HS-27A (cell line): ENCODE measurements at places on chromosomes 4 and X.
A peak's percentile ranks its signal among the peaks of the same experiment; 100 is the strongest.

DNA sequence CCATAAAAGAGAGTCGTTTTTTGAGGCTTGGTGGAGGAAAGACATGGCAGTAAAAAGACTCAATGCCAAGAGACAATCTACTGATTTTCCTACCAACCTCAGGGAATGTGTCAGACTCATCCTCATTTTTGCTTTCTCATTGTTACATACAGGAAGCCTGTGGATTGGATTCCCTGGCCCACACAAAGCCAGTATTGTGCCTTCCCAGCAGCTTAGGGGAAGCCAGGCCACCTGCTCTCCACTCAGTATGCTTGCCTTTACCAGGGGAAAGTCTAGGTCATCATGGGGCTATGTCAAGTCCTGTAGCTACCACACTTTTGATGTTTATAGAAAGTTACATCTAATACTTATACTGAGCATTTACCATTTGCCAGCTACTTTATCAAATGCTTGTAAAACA lies 11.0 kb downstream of the BMX start:
- DNase-seq: no peak

GRCh38 chrX:124406294-124407014 lies 60.1 kb downstream of the SH2D1A start:
- DNase-seq: peak; percentile 17

- DNase-seq: no peak
Observed at GRCh38 chr4:110306303-110306702, 107.9 kb upstream of the ELOVL6 start.

DNA sequence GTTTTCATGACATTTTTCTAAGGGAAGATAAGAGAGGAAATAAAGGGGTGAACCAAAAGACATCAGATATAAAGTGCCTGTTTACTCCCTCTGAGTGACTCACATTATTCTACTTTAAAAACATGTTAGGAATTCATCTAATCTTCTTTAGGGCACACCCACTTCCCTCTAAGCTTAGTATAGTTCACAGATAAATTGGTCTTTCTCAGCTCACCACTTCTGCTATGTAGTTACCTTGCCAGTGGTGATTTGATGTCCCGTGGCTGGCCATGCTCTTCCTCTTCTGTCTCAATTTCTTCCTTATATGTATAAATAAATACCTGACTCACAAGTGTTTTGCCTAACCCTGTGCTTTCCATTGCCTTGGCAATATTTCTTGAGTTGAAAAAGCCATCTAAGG lies 96.8 kb downstream of the PDLIM5 start:
- no peak for DNase-seq

- no peak for DNase-seq
Observed at GRCh38 chr4:38210396-38211114, 250.4 kb downstream of the PTTG2 start.

GRCh38 chr4:104524591-104524990 lies 29.9 kb upstream of the CXXC4 start:
- DNase-seq: no peak

DNA sequence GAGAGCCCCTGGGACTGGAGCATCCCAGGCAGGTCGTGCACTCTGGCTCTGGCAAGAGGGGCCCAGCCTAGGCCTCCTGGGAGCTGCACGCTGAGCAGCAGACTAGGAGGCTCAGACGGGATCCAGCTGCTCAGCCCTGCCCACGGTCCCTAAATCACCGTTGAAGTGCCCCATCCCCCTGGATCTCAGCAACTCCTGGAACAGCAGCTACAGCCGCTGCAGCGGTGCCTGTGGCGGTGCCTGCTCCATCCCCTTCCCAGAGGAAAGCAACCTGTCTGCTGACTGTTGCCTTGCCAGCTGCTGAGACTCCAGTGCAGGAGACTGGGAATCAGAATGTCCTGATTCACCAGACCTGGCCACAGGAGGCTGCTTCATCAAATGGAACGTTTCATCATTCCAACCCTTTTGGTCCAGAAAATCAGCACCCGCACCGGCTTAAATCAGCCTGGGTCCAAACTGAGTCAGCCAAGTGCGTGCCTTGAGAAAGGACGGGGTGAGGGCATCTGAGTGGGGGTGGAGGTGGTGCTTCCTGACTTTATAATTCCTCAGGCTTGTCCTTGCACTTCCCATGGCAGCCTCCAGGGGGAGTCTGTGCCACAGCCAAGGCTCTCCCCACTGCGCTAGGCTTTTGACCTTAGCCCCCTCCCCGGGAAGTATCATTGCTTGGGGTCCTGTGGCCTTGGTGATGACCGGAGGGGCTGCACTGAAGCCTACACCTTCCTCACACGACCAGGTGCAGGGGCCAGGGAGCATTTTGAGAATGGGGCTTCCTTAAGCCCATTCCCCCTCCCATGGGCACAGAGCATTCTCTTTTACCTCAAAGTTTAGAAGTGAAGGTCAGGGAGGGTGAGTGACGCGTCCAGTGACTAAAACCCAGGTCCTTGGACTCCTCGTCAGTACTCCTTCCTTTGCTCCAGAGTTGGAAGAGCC lies 6.5 kb downstream of the ZNF185 start:
- no peak for DNase-seq

DNA sequence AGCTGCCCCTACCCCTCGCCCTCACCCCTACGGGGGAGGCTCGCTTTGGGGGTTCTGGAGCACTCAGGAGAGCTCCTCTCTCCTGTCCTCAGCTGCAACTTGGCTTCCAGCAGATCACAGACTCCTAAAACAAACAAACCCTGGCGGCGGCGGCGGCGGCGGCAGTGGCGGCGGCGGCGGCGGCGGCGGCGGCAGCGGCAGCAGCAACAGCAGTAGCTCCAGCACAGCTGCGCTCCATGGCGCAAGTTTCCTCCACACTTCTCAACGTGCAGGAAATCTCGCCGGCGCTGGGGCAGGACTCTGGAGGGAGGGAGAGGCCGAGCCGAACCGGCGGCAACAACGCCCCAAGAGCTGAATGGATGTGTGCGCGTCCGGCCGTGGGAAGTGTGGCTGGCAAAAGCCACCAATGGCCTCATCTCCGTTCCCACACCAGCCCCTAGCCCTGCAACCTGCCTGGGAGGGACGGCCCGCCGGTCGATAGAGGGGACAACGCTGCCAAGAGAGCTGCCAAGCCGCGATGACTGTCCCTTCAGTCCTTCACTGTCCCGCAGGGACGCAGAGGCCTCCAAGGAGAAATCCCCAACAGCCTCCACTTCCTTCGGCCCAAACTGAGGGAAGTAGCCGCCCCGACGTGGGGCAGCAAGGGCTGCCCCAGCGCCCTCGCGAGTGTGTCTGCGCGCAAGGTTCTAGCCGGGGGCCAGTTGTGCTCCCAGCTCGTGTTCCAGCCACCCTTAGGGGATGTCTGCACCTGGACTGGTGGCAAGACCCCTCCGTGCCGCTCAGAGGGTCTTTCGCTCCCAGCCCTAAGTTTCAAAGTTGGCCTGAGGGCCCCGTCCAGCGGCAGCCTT lies 775 bp downstream of the SHROOM4 start:
- DNase-seq: no peak

DNA sequence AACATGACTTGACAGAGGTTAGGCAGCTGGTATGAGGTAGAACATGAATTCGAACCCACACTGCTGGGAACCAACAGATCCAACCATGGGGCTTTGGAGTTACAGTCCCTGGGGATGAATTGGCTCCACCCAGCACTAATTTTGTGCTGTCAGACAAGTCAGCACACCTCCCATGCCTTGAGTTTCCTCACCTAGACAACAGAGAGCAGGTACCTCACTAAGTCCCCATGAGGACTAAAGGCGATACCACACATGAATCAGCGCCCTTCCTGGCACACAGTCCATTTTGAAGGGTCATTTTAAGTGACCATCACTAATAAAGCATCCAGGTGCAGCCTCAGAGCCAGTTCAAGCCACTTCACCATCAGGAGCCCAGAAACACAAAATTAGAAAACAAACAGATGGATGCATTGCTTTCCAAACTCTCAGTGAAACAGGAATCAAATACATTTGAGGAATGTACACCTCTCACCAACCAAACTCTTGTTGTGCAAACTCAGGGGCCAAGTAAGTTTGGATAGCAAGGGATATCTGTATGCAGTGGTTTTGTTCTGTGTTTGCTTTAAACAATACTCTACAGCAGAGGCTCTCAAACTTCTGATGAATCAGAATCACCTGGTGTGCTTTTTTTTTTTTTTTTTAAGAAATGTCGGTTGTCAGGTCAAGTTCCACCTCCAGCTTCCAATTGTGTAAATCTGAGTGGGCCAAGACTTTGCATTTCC lies 10.1 kb downstream of the IDS start:
- DNase-seq: no peak

DNA sequence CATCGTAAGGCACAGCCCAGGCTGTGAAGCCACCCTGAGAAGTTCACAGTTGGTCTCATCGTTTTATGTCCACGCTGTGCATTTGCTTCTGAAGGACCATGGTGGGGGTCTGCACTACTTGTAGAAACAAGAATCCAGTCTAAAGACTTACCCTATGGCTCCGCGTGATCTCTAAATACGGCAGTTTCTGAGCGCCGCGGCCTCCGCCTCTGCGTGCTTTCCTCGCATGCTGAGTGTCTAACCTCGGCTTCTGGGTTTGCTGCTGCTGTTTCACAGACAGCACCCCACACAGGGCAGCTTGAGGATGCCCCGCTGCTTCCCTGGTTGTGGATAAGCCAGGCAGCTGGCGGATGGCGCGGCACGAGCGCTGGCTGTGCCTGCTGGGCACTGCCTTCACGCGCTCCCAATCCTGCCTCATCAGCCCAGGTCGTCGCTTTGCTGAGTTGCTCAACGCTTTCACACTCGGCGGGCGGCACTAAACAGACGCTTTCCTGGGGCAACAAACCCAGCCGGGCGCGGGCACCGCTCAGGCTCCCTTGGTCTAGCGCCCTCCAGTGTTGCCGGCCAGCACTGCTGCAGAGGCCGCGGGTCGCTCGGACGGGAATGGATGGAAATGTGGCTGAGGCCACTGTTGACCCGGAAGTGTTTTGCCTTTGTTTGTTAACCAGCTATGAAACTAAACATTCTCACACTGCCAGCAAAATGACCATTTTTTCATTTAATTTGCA lies 39.2 kb downstream of the FGFRL1 start:
- DNase-seq: no peak

- DNase-seq: no peak
Observed at GRCh38 chrX:48493890-48494364, 14.9 kb upstream of the PORCN start.

- no peak for DNase-seq
Observed at GRCh38 chr4:93852680-93853079, 24.1 kb downstream of the ATOH1 start.

GRCh38 chr4:169249214-169249973 lies 21.4 kb downstream of the SH3RF1 start:
- DNase-seq: no peak

- no peak for DNase-seq
Observed at GRCh38 chrX:42837747-42838146, 59.8 kb upstream of the PPP1R2C start.

- DNase-seq: no peak
Observed at GRCh38 chrX:6384921-6385320, 150.0 kb downstream of the VCX3A start.

GRCh38 chr4:76120199-76120598 lies 28.0 kb downstream of the NUP54 start:
- no peak for DNase-seq

DNA sequence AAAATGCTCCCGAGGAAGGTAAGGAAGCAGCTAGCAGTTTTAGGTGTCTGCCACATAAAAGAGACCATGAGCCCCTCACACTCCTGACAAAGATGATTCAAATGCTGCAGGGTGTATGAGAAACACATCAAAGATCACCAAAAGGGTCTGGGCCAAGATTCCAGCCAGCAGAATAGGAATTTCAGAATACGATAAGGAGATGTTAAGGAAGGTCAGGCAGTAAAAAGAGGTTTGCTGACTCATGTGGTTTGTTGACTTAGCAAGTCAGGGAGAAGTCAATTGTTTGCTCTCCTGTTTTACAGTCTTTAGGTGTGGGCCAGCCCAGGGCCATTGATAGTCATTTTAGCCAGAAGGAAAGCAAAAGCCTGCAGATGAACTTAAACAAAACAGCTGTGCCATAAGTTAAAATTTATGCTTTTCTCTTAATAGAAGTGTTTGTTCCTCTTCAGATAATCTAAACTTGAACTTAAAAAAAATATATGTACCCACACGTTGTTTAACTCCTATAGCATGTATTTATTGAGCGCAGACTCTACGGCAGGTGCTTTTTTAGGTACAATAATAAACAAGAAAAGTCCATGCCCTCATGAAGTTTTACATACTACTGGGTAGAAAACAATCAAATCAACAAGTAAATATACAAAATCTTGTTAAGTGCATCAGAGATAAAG lies 115.6 kb downstream of the CAMK2D start:
- DNase-seq: no peak

DNA sequence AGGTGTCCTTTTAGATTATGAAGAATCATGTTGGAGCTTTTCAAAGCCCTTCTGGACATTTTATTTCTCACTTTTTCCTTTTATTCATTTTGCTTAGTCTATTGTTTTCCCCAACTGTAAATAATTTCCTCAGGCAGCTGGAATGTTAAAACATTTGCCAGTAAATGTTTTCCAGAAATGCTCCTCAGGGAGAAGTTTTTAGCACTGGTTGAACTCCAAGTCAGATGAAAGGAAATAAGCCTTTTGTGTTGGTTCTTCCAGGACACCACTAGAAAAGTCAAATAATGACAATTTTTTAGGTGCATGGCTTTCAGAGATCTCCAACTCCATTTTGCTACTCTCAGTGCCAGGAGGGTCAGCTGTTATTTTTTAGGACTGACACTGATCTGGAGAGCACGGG lies 127.9 kb downstream of the IL13RA2 start:
- DNase-seq: no peak

GRCh38 chr4:148649652-148650331 lies 207.6 kb upstream of the NR3C2 start:
- DNase-seq: no peak

GRCh38 chrX:153974003-153974725 lies 1.6 kb downstream of the TMEM187 start:
- DNase-seq: no peak

DNA sequence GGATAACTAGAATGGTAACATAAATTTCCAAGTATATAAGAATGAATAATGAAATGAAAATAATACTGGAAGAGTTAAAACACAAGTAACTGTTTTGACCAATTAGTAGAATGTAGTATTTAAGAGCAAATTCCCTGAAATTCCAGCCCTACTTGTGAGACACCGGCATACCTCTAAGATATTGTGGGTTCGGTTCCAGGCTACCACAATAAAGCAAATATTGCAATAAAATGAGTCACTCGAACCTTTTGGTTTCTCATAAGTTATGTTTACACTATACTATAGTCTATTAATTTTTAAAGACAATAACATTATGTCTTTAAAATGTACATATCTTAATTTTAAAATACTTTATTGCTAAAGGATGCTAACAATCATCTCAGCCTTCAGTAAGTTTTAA lies 15.2 kb upstream of the IQCM start:
- DNase-seq: no peak

DNA sequence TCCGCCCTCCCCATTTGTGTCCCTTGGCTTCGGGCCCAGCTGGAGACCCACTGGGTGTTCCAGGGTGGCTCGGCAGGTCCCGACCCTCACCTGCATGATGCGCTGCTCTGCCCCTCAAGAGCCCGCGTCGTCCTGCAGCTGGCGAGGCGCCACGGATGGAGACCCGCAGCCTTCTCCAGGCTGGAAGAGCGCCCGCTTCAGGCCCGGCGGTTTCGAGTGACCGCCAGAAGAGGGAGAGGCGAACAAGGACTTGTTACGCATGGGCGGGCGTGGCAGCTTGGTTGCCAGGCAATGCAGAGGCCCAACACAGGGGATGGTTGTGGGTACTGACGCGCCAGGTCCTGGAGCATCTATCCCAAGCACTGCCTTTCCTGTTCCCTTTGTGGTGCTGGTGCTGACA lies at the start of gene PDCL2:
PDCL2 (minus strand) TSS at position 232 of the 400 bp plus-strand sequence; CDS start at position 96, 136 bp downstream.
- no peak for DNase-seq

GRCh38 chrX:100677611-100678181 lies 33.7 kb downstream of the SRPX2 start:
- DNase-seq: no peak

GRCh38 chrX:115427861-115428410 lies 133.0 kb upstream of the PLS3 start:
- DNase-seq: no peak

- no peak for DNase-seq
Observed at GRCh38 chr4:127586922-127587571, 45.7 kb upstream of the INTU start.
